ENCODE measurements at places on chromosomes 12 and 14. TPM values are rescaled to one million over a fixed set of nuclear protein-coding genes. Genes with fewer than 3 reads are reported as not detected.

FITM1 gene
- 1.9 TPM for polyA plus RNA-seq

MLEC gene
- 17.1 TPM for polyA plus RNA-seq

FSCB gene
- polyA plus RNA-seq = not detected

CRIP2 gene
- polyA plus RNA-seq = 94.7 TPM

TNS2 gene
- 71.0 TPM for polyA plus RNA-seq

DNAJC22 gene
- polyA plus RNA-seq = 1.6 TPM

All from stomach (tissue), 19 donors.